ENCODE measurements at places on chromosomes 16 and 17.

GRCh38 chr17:81833921-81834830 is 674 bp downstream of the PPP1R27 start:
- no peak for DNase-seq

- no peak for DNase-seq
Observed at GRCh38 chr17:48961516-48962233, 6.7 kb downstream of the GIP start.

- no peak for DNase-seq
Observed at GRCh38 chr16:87582216-87582965, 19.9 kb upstream of the JPH3 start.

GRCh38 chr17:50467855-50468303 is 801 bp downstream of the CHAD start:
- DNase-seq: no peak

- DNase-seq: no peak
Observed at GRCh38 chr16:22692034-22692433, 121.9 kb upstream of the HS3ST2 start.

- DNase-seq: no peak
Observed at GRCh38 chr16:4360538-4361021, 9.5 kb upstream of the PAM16 start.

DNA sequence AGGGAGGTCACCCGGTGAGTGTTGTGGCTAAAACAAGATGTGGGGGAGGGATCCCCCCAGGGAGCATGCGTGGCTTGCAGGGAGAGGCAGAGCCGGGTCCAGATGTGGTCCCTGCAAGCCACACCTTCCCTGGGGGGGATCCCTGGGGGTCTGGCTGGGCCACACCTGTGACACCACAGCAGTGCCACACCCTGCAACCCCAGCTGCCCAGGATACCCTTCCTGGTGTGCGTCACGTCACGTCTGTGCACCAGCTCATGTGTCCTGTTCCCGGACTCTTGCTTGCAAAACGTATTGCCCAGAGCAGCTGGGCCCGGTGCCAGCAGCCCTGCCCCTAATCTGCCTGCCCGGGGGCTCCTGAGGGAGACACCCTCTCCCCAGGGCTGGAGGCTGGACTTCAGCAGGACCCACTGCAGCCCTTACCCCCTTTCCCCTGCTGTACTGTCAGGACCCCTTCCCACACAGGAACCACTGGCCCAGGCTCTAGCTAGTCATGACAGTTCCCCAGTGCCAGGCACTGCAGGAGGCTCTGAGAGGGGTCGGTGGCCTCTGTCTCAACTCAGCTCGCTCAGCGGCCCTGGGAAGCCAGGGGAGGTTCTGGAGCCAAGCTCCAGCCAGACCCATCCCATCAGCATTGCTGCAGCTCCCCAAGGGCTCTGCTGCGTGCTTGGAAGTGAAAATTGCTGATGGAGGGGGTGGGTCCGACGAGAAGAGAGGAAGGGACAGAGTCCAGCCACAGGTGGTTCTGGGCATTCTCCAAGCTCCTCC is 25.8 kb upstream of the ACSF3 start:
- no peak for DNase-seq

GRCh38 chr17:6352016-6352415 is 82.9 kb downstream of the AIPL1 start:
- peak; percentile 37 for DNase-seq
